Astrocyte (in vitro differentiated cells and primary cell): ENCODE measurements at places on chromosomes 3 and 15. TPM values are rescaled to one million over a fixed set of nuclear protein-coding genes. Genes with fewer than 3 reads are reported as not detected.

CPNE9 gene
- 0.20 TPM in 1 of 2 replicates, not detected in the other for total RNA-seq

FAH gene
- total RNA-seq: 21.9 and 24.9 TPM in 2 replicates

LRRN1 gene
- total RNA-seq: 17.4 and 35.6 TPM in 2 replicates

WNT7A gene
- 0.46 and 1.7 TPM in 2 replicates for total RNA-seq

NDN gene
- 59.5 and 61.6 TPM in 2 replicates for total RNA-seq

CFAP91 gene
- total RNA-seq: 0.16 TPM in 1 of 2 replicates, not detected in the other

GRCh38 chr3:71724584-71725270, 475 bp downstream of the EIF4E3 start:
- DNase-seq: no peak

DNA sequence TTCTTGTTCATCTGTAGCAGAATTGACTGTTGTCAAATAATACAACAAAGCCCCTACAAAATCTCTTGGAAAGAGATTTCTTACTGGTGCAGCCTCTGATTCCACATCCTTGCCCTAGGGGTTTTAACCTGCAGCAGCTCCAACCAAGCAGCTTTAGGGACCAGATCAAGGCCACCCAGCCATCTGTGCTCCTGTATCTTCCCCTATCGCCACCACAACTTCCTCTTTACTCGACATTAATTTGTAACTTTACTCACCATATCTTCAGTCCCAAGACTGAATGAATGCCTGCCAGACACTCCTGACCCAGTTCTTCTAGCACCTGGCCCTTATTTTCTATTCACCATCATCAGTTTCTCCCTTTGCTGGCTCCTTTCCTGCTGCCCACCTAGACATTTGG, 156.6 kb upstream of the IL12A start:
- no peak for DNase-seq

GRCh38 chr3:61200270-61200669, 51.0 kb downstream of the FHIT start:
- DNase-seq: no peak

GRCh38 chr3:133915685-133916658, 20.3 kb upstream of the RAB6B start:
- no peak for DNase-seq

- no peak for DNase-seq
Observed at GRCh38 chr15:39888809-39889208, 31.3 kb downstream of the GPR176 start.

DNA sequence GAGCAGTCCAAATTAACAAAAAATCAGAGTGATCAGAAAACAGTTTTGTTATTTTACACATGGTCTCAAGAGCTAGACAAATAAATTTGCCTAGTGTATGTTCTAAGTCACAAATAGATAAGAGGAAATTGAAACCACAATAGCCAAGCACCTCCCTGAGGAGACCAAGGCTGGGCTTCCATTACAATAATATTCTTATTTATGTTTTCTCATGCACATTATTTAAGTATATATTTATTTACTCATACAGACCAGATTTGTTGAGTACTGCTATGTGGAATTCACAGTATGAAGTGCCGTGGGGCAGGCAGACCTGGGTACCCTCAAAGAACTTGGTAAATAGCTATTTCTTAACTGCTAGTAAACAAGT, 242.3 kb upstream of the ICE2 start:
- DNase-seq: no peak

GRCh38 chr15:76349301-76350070, 12.9 kb downstream of the ISL2 start:
- no peak for DNase-seq

GRCh38 chr3:172550347-172550943, 27.2 kb upstream of the TNFSF10 start:
- peak; percentile 96 for DNase-seq

DNA sequence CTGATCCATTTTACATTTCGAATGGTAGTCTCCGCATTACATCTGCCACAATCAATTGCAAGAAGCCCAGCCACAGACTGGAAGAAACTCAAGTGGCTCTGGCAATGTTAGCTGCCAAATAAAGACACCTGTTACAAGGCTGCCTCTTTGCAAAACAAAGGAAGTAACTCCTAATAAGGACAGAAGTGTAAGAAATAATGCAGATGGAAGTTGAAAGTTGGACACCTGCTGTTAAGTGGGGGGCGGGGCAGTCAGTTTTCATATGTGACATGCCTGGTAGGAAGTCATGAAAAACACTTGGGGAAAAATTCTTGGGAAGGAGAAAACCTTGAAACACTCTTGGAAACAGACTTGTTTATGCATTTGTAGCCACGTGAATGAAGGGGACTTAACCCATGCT, 54.1 kb upstream of the ATP2C1 start:
- no peak for DNase-seq

DNA sequence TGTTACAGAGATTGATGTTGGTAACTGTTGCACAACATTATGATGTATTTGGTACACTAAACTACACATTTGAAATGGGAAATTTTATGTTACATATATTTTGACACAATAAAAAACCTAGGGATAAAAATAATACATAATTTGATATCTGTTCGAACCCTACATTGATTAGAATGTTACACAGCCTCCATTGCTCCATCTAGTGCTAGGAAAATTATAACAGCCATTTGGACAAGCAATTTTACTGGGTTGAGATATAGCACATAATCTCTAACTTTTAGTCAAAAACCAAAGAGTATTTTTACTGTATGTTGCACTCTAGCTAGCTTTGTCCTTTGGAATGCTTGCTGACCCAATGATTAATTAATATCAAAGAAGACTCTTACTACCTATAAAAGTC, 108.1 kb downstream of the LSAMP start:
- no peak for DNase-seq
